Cortex of kidney (tissue), 1 donor: ENCODE measurements at places on chromosomes 3 and 15.

DNA sequence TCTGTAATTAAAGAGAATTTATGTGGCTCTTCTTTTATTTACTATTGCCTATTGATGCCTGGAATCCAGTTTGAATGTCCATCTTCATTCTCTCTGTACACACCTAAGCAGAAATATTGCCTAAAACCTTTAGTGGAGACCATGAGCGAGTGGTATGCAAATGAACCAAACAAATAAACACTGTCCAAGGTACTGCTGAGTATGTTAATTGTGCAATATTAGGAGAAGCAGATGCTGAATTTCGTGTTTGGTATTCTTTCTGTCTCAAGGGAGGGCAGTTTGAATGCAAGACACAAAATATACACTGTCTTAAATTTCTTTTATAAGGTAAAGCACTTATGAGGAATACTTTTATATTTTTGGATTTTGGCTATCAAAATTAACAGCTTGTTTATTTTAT lies 440.9 kb downstream of the RBMS3 start:
- no peak for DNase-seq

DNA sequence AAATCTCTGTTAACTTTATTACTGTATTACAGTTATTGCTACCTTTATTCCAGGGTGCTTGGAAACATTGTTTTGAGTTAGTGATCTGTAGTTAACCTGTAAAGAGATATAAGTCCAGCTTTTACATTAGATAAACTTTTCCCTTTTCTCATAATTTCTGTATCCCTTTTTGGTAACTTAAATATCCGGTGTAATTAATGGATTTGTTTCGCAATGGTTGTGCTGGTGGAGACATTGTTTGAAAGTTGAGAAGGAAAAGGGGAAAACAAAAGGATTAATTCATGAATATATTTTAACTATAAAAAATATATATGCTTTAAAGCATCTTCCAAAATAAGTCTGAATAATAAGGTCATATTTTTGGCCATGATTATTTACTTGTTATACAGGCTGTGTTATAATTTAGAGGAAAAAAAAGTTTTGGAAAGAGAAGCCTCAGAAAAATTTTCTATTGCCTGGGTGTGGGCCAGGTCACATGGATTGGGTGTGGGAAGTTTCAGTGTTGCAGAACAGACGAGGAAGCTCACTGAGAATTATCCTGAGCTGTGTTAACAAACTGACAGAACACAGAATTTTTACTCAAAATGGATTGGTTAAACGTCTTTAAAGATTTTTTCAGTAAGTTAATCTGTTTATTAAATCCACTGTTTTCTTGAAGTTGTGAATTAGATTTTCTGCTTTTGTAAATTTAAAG lies 27.7 kb upstream of the IL20RB start:
- DNase-seq: no peak

- DNase-seq: no peak
Measured at GRCh38 chr3:146425341-146425740, 44.0 kb downstream of the PLSCR2 start.

DNA sequence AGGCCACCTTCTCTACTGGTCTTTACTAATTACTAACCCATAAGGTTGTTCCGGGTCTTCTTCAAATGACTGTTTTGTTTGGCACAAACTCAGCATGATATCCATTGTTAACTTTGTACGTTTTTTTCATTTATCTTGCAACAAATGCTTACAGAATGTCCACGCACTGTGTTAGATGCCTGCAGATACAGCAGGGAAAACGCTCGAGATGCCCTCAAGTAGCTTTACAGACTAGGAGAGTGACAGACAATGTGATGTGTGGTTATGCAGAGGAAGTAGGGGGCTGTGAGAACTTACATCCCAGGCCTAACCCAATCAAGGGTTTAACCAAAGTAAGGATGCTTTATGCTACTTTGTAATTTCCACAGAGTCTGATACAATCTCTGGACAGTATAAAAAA lies 949 bp upstream of the RFC4 start:
- no peak for DNase-seq
